Endodermal cell (in vitro differentiated cells): ENCODE measurements at places on chromosomes 11 and 22. TPM values are rescaled to one million over a fixed set of nuclear protein-coding genes. Genes with fewer than 3 reads are reported as not detected.
A peak's percentile ranks its signal among the peaks of the same experiment; 100 is the strongest.

- no peak overlapping the region for H3K4me3 ChIP-seq
- no peaks in the 10 kb centered on the region for H3K36me3 ChIP-seq
- DNase-seq: no peak
- H3K27ac ChIP-seq: no peak overlapping the region
Observed at GRCh38 chr11:119482521-119483011, 59.6 kb upstream of the THY1 start.

DNA sequence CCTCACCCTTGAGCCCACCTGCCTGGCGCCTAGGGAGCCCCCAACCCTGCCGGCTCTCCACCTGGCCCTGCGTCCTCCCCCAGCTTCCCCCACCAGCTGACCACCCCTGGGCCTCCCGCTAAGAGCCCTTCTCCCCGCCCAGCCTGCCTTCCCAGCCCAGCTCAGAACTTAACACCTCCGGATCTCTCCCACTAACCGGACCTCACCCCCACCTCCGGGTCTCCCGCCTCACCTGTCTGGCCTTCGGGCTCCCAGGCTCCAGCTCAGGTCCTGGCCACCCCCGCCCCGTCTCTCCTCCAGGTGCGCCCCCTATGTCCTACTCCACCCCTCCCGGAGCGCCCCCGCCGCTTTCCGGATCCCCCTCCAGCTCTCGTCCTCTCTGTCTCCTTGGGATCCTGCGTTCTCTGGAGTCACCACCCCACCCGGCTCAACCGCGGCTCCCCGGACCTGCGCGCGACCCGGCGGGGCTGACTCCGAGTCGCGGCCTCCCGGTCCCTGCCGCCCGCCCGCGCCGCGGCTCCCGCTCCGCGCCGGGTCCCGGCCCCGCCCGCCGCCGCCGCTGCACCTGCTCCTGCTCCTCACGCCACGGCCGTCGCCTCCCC lies at the start of gene KCNJ11:
Gene KCNJ11 (minus strand): TSS at position 51 of the 602 bp plus-strand sequence. CDS start 568 bp downstream, outside the sequence.
- no peaks in the 10 kb centered on the region for H3K36me3 ChIP-seq
- H3K4me3 ChIP-seq: peak within 1 kb of the TSS; percentile 76
- peaks cover 34% of the 10 kb centered on the region for H3K27me3 ChIP-seq
- H3K4me1 ChIP-seq: no peaks in the 10 kb centered on the region
- H3K27ac ChIP-seq: no peak within 1 kb of the TSS

DNA sequence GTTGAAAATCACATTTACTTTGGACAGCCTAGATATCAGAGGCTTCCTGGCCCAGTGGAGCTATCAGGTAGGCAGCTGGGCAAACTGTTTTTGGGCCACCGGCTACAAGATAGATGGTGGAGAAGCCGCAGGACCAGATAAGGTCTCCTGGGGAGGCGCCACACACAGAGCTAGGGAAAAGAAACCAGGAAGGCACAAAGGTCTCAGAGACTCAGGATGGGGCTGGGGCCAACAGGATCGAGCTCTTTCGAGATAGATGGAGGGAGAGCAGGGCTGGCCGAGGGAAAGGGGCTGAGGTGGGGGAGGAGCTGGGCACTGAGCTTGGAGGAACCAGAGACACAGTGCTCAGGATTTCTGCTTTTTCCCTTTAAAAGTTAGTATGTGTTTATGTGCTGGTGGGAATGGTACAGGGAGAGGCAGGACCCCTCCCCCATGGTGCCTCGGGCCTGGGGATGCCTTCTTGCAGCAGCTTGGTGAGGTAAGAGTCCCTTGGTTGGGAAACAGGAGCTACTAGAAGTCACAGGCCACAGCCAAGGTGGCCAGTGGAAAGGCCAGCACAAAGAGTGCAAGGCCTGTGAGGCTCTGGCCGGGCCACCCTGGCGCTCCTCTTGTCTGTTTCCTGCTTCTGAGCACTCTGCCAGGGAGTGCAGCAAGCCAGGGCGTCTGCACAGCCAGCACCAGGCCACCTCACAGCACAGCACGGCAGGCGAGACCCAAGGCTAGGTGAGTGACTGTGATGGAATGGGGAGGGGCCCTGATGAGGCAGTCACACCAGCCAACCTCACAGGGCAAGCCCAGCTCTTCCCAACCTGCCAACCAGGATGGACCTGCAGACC lies 11.5 kb upstream of the NAP1L4 start:
- no peak overlapping the region for H3K27ac ChIP-seq
- H3K27me3 ChIP-seq: no peaks in the 10 kb centered on the region
- no peak for DNase-seq
- peaks cover 65% of the 10 kb centered on the region for H3K36me3 ChIP-seq
- no peak overlapping the region for H3K4me3 ChIP-seq
- H3K4me1 ChIP-seq: no peaks in the 10 kb centered on the region

GRCh38 chr11:65595131-65595530 lies 469 bp downstream of the KCNK7 start:
- no peak for DNase-seq
- peaks cover 13% of the 10 kb centered on the region for H3K36me3 ChIP-seq
- H3K27ac ChIP-seq: no peak overlapping the region
- peaks cover 30% of the 10 kb centered on the region for H3K27me3 ChIP-seq

DNA sequence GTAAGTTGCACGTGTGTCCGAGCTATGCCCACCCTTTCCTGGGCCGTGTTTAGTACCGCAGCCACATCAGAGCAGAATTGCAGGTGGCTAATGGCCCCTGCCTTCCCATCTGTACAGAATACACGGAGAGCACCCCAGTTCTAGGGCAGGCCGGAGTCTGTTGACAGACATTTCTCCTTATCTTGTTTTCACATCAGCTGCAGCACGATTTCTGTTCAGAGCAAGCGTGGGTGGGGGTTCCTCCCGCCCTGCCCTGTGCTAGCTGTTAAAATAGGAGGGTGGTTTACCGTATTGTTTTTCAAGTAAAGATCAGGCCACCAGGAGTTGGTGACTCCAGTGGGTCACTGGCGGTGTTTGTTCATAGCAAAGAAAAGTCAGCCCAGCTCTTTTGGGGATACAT lies 41.1 kb downstream of the UBASH3B start:
- no peak for DNase-seq
- no peaks in the 10 kb centered on the region for H3K4me1 ChIP-seq
- no peak overlapping the region for H3K4me3 ChIP-seq

DNA sequence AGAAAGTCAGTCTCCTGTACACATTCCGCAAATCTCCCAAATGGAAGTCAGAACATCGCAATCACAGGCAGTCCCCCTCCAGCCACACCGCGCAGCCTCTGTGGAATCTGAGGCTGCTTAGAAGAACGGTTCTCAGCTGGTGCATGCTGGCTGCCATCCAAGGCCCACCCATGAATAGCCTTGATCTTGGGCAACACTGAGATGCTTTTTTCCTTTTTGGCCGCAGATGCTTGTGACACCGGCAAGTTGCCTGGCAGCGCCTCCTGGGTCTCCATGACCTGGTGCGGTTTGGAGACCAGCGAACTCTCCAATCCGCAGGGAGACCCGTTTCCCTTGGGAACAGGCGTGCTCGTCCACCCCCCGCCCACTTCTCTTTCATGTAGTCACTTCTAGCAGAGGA lies 26.3 kb upstream of the PHF21B start:
- DNase-seq: no peak
- H3K36me3 ChIP-seq: no peaks in the 10 kb centered on the region
- H3K27me3 ChIP-seq: no peaks in the 10 kb centered on the region
- no peaks in the 10 kb centered on the region for H3K4me1 ChIP-seq
- H3K27ac ChIP-seq: no peak overlapping the region

- H3K27ac ChIP-seq: no peak overlapping the region
- peak; percentile 45 for DNase-seq
- peaks cover 24% of the 10 kb centered on the region for H3K27me3 ChIP-seq
- H3K4me3 ChIP-seq: no peak overlapping the region
- no peaks in the 10 kb centered on the region for H3K36me3 ChIP-seq
Observed at GRCh38 chr22:46040471-46041465, 63.8 kb upstream of the WNT7B start.

DNA sequence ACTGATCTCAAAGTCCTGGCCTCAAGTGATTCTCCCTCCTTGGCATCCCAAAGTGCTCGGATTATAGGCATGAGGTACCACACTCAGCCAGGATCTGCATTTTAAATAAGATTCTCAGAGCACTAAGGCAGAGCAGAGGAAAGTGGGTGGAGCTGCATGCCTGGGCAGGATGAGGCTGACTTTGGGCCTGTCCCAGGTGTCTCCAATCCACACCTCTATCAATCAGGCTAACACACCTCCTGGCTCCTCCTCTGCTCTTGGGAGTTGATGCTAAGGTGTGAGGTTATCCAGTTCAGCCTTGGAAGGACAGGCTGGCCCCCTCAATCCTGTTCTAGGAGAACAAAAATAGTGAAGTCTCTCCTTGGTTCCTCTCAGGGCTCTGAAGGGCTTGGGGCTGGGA lies 30.2 kb upstream of the P2RY2 start:
- H3K27ac ChIP-seq: no peak overlapping the region
- no peaks in the 10 kb centered on the region for H3K36me3 ChIP-seq
- H3K4me1 ChIP-seq: no peaks in the 10 kb centered on the region
- peak; percentile 86 for DNase-seq

DNA sequence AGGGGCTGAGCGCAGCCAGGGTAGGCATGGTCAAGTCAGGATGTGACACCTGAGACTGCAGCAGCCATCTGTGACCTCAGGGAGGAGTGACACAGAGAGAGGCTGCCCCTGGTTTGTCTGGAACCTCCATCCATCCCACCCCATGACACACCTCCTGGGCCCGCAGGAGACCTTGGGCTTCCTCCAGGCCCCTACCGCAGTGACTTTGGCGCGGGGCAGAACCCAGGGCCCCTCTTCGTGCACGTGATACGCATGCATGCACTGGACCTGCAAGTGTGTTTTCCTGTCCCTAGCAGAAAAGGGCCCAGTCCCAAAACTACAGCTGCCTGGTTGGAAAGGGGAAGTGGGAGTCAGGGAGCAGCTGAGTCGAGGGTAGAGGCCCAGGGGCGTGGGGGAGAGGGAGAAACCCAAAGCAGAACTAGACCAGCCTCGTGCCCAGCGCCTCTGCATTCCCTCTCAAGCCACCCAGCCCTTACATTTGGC lies 7.9 kb upstream of the CYTH4 start:
- H3K27ac ChIP-seq: no peak overlapping the region
- H3K27me3 ChIP-seq: peaks cover 4% of the 10 kb centered on the region
- DNase-seq: no peak
- H3K4me1 ChIP-seq: no peaks in the 10 kb centered on the region
- no peaks in the 10 kb centered on the region for H3K36me3 ChIP-seq

GRCh38 chr11:76510060-76511047 lies 65.5 kb downstream of the EMSY start:
- H3K36me3 ChIP-seq: peaks cover 15% of the 10 kb centered on the region
- no peaks in the 10 kb centered on the region for H3K27me3 ChIP-seq
- H3K4me1 ChIP-seq: no peaks in the 10 kb centered on the region

GRCh38 chr11:38721586-38722315 lies 2123.7 kb upstream of the RAG2 start:
- no peak overlapping the region for H3K4me3 ChIP-seq
- no peaks in the 10 kb centered on the region for H3K36me3 ChIP-seq
- no peaks in the 10 kb centered on the region for H3K4me1 ChIP-seq
- no peak overlapping the region for H3K27ac ChIP-seq
- DNase-seq: no peak

CRYBA4 gene
- total RNA-seq: not detected in 3 replicates

KCNC1 gene
- not detected in 3 replicates for total RNA-seq

MS4A10 gene
- total RNA-seq: not detected in 3 replicates

HEPN1 gene
- not detected in 2 replicates for total RNA-seq

CRYBB2 gene
- total RNA-seq: not detected in 3 replicates
